A549 (cell line): ENCODE measurements at places on chromosomes 5 and 9.

GRCh38 chr9:79824265-79824664 is 252.5 kb downstream of the TLE4 start:
- DNase-seq = no peak

DNA sequence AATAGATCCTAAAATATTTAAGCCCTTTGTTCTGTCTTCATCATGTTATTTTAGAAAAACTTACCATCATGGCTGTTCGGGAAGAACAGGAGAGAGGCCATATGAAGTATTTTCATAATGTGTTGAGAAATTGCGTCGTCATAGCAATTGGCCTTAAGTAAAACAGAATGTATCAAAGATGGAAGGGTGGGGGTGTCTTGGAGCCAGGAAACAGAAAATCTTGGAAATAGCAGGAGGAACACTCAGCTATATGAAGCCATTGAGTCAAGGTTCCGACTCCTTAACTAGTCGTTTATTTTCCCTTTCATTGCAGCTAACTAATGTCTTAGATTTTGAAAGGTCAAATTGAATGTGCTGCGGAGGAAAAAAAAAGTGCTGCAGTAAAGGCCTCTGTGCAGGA is 1.3 kb downstream of the SPTAN1 start:
- DNase-seq = no peak

DNA sequence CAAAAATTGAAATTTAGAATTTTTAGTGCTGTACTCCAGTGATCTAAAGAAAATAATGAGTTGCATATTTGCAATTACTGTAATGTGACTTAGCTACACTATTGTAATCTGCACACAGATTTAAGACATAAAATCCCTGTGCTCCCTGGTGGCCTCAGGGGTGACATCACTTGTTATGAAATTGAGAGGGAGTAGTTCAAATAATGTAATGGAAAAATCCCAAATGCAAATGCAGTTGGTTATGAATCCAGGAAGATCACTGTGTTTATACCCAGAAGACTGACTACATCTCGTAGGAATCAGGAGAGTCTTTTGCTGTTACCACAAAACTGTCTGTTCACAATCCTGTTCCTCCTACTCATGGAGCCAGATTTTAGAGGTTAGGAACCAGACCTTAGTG is 178.7 kb upstream of the FBXL17 start:
- DNase-seq = no peak

DNA sequence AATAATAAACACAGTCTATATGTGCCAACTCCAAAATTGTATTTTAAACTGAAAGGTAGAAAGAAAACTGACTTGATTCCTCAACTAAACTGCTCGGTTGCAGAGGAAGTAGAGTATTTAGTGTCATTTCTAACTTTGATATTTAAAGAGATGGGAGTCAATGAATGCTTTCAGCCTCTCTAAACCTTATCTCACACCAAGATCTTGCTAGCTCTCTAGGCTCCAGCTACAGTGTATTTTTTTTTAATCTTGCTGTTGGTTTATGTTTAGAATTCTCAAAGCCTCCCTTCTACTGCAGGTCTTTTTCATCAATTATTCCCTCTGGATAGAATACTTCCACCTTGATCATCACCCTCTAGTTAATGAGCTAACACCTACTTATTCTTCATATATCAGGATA is 419.4 kb upstream of the ZNF462 start:
- DNase-seq = no peak

- no peak for DNase-seq
These were observed 292.4 kb upstream of the TLE4 start for GRCh38 chr9:79279356-79279755.

- DNase-seq = no peak
These were observed 3.7 kb upstream of the MOB3B start for GRCh38 chr9:27533311-27533710.

DNA sequence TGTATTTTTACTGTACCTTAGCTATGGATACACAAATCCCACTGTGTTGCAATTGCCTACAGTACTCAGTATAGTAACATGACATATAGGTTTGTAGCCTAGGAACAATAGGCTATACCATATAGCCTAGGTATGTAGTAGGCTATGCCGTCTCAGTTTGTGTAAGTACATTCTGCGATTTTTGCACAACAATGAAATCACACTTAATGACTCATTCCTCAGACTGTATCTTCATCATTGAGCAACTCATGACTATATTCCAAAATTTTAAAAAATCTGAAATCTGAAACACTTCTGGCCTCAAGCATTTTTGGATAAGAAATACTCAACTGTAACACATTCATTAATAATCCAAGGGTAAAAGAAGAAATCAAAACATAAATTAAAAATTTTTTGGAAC is 666.8 kb upstream of the GRAMD2B start:
- no peak for DNase-seq

DNA sequence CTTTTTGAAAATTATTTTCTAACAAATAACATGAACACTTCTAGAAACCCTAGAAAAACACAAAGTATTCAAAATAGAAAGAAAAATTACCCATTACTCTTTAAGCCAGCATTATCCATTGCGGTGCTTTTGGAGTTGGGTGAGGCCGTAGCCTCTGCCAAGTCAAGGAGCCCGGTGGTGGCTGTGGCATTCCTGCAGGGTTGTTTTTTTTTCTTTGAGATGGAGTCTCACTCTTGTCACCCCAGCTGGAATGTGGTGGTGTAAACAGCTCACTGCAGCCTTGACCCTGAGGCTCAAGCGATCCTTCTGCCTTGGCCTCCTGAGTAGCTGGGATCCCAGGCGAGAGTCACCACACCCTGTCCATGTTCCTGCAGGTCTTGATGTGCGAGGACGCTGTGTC is 8.2 kb upstream of the AHRR start:
- no peak for DNase-seq

DNA sequence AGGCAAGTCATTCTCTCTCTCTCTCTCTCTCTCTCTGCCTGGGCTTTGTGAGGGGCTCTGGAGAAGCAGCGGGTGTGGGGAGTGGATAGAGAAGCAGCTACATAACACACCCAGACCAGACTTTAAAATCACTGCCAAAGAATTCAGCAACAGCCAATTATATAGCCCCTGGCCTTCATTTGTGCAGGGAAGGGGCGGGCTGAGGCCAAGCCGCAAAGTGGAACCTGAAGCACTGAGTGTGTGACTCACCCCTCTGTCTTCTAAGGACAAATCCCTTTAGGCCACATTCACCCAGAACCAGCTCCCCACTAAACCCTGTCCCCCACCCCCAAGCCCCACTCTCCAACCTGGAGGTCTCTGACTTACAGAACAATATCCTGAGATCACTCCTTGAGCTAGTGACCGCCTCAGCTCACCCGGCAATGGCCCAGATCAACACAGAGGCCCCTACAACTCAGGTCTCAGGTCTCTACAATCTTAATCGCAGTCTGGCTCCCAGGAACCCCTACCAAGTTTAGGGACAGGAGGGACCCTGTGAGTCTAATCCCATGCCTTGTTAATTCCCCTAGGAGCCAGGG is 6.0 kb downstream of the B4GALT1 start:
- DNase-seq = peak; percentile 90

DNA sequence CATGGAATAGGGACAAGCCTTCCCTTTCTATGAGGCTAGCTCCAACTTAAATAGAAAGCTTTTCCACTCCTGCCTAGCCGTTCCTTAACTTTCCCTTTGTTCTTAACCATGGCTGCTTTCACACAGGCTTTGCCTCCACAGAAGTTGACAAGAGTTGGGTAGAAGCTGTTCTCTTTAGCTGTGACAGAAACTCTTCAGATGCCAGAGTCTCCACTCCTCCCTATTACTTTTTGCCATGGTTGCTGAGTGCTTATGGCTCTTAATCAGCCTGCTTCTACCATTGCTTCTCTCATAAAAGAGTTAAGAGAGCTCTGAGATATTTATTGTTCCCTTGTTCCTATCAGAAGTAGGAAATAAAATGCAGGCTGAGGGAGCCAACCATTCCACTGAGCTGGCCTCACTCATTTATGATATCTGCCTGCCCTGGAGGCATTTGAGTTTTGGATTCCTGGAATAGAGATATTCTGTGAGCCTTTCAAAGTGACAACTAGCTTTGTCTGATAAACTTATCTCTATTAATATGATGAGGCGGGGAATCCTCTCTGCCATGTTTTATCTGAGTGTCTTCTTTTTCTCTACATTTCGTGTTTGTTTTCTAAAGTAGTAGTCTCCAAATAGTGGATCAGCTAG is 162.6 kb downstream of the DMAC1 start:
- DNase-seq = no peak

GRCh38 chr9:72313507-72313906 is 51.5 kb downstream of the ZFAND5 start:
- DNase-seq = no peak

- no peak for DNase-seq
These were observed 58.6 kb downstream of the CEP120 start for GRCh38 chr5:123364441-123365155.

DNA sequence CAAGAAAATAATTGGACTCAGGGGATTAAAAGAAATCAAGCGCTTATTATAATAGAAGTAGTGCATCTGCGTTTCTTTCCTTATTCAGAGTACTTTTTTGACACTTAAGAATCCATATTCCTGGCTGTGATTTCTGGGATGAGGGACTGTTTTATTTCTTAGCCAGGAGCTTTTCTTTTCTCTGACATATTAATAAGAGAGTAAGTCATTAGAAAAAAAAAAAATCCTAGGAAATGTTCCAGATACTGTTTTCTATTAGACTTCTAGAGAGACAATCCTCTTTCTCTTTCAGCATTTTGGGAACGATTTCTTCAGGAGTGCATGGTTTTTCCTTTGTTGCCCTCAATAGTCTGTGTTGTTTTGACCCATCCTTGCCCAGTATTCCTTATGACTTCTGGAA is 8.3 kb upstream of the ABCA1 start:
- no peak for DNase-seq

GRCh38 chr5:157271740-157272271 is 5.9 kb downstream of the CYFIP2 start:
- DNase-seq = no peak

DNA sequence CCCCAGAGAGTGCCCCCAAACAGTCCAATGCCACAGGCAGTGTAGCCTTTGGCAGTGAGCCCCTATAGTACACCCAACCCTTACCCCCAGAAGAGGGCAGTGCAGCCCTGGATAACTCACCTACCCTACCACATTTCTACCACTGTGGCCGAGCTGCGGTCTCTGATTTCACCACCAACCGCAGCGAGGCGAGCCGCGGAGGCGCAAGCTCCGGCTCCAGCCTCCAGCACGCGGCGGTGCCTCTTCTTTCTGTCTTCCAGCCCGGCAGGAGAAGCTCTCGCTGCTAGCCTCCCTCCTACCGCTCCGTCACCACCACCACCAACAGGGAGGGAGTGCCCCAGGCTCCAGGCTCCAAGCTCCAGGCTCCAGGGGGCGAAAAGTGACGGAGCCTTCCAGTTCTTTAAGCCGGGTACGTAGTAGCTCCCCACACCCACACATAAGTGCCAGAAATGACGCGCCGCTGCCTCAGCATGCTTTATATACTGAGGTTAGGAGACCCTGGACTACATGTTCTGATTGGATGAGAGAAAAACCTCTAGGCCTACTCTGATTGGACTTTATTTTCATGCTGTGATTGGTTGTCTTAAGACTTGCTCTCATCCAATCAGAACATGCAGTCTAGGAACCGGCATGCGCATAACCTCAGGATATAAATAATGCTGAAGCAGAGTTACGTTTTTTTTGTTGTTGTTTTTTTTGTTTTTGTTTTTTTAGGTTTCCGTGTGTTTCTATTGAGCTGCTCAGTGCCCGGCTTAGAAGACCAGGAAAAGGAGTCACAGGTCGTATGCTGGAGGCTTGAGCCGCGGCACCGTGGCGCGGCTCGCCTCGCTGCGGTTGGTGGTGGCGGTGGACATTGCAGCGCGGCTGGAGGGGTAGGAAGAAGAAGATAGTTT is at the start of gene PCAT7:
Gene PCAT7 (plus strand): TSS at position 645 of the 893 bp plus-strand sequence.
- peak; percentile 64 for DNase-seq

DNA sequence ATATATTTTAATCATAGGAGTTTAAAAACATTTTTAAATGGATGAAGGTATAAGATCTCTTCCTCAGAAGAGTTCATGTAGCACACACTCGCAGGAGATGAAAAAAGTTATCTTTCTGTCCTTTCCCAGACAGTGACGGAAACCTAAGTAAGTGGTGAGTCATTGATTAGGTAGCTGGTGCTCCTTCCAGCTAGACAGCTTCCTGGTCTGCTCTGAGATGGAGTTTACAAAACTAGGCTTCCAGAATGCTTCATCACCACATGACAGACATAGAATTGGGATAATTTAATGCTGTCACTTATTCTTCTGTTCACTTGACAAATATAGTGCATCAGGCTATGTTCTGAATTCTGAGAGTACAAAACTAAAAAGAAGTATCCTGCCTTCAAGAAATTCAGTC is 2393.0 kb upstream of the C9orf72 start:
- no peak for DNase-seq

GRCh38 chr5:90135779-90136378 is 273.7 kb downstream of the CETN3 start:
- DNase-seq = no peak

- DNase-seq = no peak
These were observed 30.6 kb downstream of the HTR4 start for GRCh38 chr5:148623741-148624140.

DNA sequence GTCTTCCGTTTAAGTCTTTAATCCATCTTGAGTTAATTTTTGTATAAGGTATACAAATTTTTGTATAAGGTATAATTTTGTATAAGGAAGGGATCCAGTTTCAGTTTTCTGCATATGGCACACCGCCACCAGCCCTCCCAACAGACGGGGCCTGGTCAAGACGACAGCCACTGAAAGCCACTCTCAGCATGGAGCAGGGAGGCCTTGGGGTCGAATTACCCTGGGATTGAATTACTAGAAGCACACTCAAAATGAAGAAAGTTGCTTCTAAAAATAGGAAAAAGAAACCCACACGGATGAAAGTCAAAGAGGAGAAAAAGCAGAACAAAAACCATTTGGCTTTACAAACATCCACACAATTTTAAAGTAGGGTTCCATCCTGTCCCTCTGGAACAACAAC is 586.2 kb upstream of the ADAMTS16 start:
- no peak for DNase-seq

DNA sequence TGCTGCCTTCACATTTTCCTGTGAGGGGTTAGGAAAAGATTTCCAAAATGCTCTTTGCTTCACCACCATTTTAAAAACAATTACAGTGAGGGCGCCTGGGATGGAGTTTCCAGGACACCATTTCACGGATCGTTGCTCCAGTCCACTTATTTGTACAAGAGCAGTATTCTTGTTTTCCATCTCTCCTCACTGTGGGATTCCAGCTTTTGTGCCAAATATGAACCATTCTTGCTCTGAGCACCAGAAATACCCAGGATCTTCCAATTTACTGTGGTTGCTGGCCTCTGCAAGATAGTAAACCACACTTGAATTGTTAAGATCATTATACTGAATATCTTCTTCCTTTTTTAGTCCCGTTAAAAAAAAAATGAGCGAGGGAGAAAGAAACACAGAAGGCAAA is 899.5 kb downstream of the TLE1 start:
- no peak for DNase-seq

GRCh38 chr5:173638126-173639040 is 21.9 kb upstream of the BOD1 start:
- DNase-seq = no peak

GRCh38 chr5:138330813-138331448 is 673 bp downstream of the CDC25C start:
- no peak for DNase-seq

GRCh38 chr5:160438316-160439204 is 16.9 kb downstream of the PTTG1 start:
- DNase-seq = peak; percentile 75

GRCh38 chr5:135642488-135642870 is 63.7 kb upstream of the CXCL14 start:
- no peak for DNase-seq

- DNase-seq = no peak
These were observed 1164.5 kb downstream of the CDH12 start for GRCh38 chr5:21688655-21689054.

- DNase-seq = no peak
These were observed 342.0 kb upstream of the WWC1 start for GRCh38 chr5:167949435-167949834.
